Urinary bladder (tissue), 4 donors: ENCODE measurements at places on chromosomes 7 and 10. TPM values are rescaled to one million over a fixed set of nuclear protein-coding genes. Genes with fewer than 3 reads are reported as not detected.

AUTS2 gene
- 13.4 TPM for polyA plus RNA-seq

SAP25 gene
- 2.5 TPM for polyA plus RNA-seq

FAM24A gene
- not detected for polyA plus RNA-seq

- DNase-seq: no peak
Observed at GRCh38 chr7:74343281-74344131, 54.3 kb downstream of the CLIP2 start.

OR9A2 gene
- polyA plus RNA-seq: not detected

GRCh38 chr10:13528875-13529713 lies at the start of gene BEND7:
TSS of gene BEND7 (minus strand) at chr10:13529014. CDS start at chr10:13528533, 481 bp downstream.
- DNase-seq: no peak

DNA sequence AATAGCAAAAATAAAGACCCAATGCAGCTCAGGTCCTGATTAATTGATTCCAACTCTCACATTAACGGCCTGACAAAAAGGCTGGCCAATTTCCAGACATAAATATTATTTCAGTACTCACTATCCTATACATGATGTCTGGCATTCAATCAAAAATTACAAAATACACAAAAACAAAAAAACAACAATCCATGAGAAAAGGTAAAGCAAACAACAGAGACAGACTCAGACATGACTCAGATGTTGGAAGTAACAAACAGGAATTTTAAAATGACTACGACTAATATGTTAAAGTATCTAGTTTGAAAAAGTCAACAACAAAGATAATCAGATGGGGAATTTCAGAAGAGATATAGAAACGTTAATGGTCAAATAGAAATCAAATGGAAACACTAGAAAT lies 152.8 kb downstream of the AMPH start:
- DNase-seq: no peak

GRCh38 chr10:36886303-36886891 lies 239.0 kb upstream of the ANKRD30A start:
- no peak for DNase-seq

NEUROG3 gene
- not detected for polyA plus RNA-seq

- no peak for DNase-seq
Observed at GRCh38 chr10:12969951-12970350, 31.6 kb downstream of the CCDC3 start.

DNA sequence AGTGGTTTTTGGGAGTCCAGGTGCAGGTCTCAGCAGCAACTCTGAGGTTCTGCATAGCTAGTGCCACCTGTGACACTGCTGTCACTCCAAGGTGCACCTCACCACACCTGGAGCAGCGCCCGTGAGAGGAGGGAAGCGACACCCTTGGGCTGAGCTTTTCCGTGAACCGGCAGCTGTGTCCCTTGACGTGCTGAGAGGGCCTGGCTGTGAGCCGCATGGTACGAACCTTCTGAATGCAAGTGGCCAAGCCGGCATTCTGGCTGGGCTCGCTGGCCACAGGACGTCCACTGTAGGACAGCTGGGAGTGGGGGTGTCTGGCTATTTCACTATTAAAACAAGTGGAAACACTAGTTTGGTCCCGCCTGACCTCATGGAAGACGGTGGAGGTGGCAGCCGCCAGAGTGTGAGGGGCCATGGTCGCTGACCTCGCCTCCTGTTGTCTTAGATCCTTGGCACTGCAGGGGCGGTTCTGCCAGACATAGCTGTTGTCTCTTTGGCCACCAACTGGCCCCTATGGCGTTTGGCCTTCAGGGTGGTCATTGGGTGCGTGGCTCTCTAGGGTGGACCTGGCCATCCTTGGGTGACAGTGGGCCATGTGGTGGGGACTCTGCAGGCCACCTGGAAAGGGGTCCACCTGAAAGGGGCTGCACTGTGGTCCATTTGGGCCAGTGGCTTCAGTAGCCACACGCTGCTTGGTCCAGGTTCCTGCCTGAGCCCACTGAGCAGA lies 12.9 kb downstream of the INPP5A start:
- no peak for DNase-seq

HHEX gene
- 15.3 TPM for polyA plus RNA-seq

GRCh38 chr10:49039409-49039808 lies 75.9 kb downstream of the VSTM4 start:
- DNase-seq: no peak

- DNase-seq: no peak
Observed at GRCh38 chr7:2063563-2064260, 169.0 kb downstream of the MAD1L1 start.

- DNase-seq: no peak
Observed at GRCh38 chr7:24842029-24842428, 84.8 kb upstream of the GSDME start.
